DMS 273 treated with DMSO at 0.1 percent for 48 hours (cell line): ENCODE measurements at places on chromosomes 2 and 18.

DNA sequence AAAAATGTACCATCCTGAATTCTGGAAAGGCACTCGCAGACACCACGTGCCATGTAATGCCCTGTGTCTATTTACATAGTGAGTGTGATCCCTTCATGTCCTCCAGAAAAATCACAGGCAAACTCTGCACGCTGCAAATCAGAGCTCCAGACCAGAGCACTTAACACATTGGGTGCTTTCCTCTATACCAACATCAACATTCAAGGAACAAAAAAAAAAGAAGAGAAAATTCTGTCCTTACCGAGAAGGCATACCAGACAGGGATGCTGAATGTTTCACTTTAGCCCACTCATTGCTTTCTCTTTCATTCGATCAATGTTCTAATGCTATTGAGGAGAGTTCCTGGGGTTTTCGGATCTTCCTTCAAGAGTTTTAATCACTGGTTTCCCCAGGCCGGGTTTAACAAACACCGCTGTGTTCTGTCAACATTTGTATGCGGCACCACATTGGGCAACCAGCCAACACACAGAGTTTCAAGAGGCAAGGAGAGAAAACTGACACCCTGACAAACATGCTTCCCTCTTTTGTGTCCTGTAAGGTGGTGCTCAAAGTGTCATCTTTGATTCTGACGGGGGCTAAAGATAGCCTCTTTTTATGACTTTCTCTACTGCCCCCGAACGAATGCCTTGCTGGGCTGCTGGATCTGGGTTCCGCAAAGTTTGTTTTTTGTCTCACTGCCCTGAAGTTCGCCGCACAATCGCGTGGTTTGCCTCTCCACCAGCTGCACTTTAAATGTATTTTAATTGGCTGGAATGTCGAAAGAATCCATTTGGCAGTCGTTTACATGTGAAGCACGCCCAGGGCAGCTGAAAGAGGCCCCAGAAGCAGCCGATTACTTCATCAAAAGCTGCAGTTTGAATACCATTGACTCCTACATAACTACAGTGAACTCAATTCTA, 106.4 kb upstream of the NCKAP5 start:
- DNase-seq = no peak

DNA sequence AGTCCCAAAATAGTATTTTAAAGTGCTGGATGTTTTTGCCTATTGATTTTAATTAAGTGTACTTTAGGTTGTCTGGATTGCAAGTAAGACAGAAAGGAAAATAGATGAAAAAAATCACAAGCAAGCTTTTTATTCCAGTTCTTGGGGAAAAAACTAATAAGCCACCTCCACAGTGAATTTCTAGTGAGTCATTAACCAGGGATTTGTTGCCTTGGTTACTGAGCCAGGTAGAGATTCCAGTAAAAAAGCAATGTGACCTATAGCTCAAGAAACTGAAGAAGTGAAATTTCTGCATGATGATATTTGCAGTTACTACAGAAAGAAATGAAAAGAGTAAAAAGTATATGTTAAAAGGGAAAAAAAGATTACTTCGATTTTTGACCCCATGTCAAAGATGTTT, 160.6 kb downstream of the METTL4 start:
- no peak for DNase-seq

GRCh38 chr2:179344280-179344964, 79.8 kb upstream of the SESTD1 start:
- no peak for DNase-seq

DNA sequence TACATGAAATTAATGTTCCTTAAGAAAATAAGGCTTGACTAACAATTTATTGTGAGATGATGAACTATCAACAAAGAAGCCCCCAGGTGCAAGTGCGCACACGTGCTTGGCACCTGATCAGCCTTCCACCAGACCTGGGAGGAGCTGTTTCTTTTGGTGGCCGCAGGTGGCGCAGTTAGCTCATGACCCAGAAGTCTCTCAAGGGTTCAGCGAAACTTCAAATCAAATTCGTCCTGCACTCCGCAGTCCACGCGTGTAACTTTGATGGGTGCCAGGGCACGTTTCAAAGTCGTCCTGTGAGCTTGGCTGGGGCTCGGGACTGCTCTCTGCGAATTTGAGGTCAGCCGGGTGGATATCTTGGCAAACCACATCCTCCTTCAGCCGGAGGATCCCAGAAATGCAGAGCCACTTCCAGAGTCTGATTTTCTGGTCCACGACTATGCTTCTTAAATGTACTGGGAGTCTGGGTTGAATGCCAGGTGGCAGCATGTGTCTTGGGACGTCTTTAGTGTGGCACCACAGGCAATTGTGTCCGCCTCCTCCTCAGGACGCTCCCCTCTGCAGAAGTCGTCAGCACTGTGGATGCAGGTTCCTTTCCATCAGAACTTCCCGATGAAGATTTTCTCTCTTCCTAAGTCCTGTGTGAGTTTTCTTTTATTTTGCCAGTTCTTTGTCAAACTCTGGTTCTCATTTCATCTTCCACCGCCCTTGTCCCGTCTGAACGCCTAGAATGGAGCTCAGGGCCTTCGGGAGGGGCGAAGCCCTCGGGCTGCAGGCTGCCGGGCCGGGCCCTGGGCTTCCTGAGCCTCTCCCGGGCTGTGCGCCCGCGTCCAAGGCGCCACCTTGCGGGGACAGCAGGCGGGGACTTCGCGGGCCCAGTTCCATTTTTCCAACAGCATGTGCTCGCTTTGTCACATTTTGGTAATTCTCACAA, 61.3 kb upstream of the RAPGEF4 start:
- DNase-seq = no peak

GRCh38 chr18:35028536-35028935, 12.7 kb upstream of the MAPRE2 start:
- no peak for DNase-seq
